ENCODE measurements at places on chromosomes 12 and 14. TPM values are rescaled to one million over a fixed set of nuclear protein-coding genes. Genes with fewer than 3 reads are reported as not detected.

The CCT2 gene
- 252 TPM for total RNA-seq

The IAPP gene
- total RNA-seq: not detected

The PSME2 gene
- total RNA-seq: 725 TPM

The TDRD9 gene
- total RNA-seq: 0.05 TPM

The TBC1D30 gene
- total RNA-seq: 0.11 TPM

The BDKRB2 gene
- total RNA-seq: not detected

The PRKD1 gene
- not detected for total RNA-seq

The BHLHE41 gene
- not detected for total RNA-seq

The ACVRL1 gene
- total RNA-seq: not detected

The RNF34 gene
- 94.6 TPM for total RNA-seq

The BAZ1A gene
- total RNA-seq: 55.6 TPM

The MEG3 gene
- total RNA-seq: not detected

The UNC119B gene
- 20.6 TPM for total RNA-seq

The CFL2 gene
- total RNA-seq: 5.7 TPM

The CMKLR1 gene
- not detected for total RNA-seq

The DPPA3 gene
- total RNA-seq: not detected

The LTBP2 gene
- 0.09 TPM for total RNA-seq

The PLD4 gene
- 0.11 TPM for total RNA-seq

The KRT74 gene
- total RNA-seq: not detected

The GLIPR1L2 gene
- 0.09 TPM for total RNA-seq

The CSRP2 gene
- 0.11 TPM for total RNA-seq

The MPHOSPH9 gene
- total RNA-seq: 106 TPM

The MED13L gene
- 79.3 TPM for total RNA-seq

The MYH6 gene
- total RNA-seq: not detected

The BBS10 gene
- 3.7 TPM for total RNA-seq

The GLI1 gene
- total RNA-seq: 2.2 TPM

The SLC7A7 gene
- not detected for total RNA-seq

The SYCP3 gene
- 0.93 TPM for total RNA-seq

The MYF5 gene
- total RNA-seq: not detected

The TMEM119 gene
- 0.30 TPM for total RNA-seq

The REM2 gene
- total RNA-seq: 0.34 TPM

The LHX5 gene
- not detected for total RNA-seq

The CLEC4A gene
- 0.25 TPM for total RNA-seq

The KRT6A gene
- total RNA-seq: not detected

The SMCO2 gene
- 0.45 TPM for total RNA-seq

The GDF11 gene
- total RNA-seq: 18.2 TPM

The OTX2 gene
- not detected for total RNA-seq

The LMBR1L gene
- 47.4 TPM for total RNA-seq

The NOC4L gene
- 32.5 TPM for total RNA-seq

The DHRS2 gene
- 2.0 TPM for total RNA-seq

The RHOF gene
- total RNA-seq: 108 TPM

The MYO1H gene
- total RNA-seq: not detected

The B3GNT4 gene
- total RNA-seq: 0.36 TPM

The FAM222A gene
- total RNA-seq: 1.4 TPM

The SCNN1A gene
- total RNA-seq: 0.32 TPM

The USP44 gene
- 2.9 TPM for total RNA-seq

The IFNG gene
- 3.4 TPM for total RNA-seq

The NEUROD4 gene
- not detected for total RNA-seq
